Stimulated activated CD8-positive, alpha-beta memory T cell treated with anti-CD3 and anti-CD28 coated beads, Interleukin-4, amount 100 ng/mL, for 48 hours (primary cell): ENCODE measurements at places on chromosomes 7 and 10.

DNA sequence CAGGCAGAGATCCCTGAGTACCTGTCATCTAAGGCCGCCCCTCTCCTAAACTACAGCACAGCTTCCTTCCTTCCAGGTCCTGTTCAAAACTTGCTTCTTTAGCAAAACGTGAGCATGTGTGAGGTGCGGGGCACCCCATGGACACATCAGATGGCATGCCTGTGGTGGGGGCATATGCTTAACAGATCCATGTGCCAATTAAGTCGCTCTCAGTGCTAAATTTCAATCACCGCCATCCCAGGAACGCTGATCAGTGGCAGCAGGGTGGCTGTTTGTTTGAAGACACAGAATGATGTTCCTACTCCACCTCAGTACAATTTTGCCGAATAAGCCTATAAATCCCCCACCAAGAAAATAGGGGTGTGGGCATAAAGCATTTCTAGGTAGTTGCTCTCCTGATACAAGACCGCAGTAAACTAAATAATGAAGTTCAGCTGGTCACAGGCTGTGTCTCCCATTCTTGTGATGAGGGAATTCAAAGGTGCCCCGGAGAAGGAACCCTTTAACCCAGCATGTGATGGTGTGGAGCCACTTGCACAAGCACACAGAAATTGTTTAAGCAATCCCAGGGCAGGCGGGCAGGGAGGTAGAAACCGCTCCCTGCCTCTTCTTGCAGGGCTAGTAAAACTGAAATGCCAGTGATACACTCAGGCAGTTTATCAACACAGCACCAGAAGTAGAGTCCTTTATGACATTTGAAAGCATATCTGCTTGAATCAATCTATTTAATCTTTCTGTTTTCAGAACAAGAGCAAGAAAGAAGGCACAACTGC, 205.7 kb downstream of the SORCS1 start:
- no peak for DNase-seq

DNA sequence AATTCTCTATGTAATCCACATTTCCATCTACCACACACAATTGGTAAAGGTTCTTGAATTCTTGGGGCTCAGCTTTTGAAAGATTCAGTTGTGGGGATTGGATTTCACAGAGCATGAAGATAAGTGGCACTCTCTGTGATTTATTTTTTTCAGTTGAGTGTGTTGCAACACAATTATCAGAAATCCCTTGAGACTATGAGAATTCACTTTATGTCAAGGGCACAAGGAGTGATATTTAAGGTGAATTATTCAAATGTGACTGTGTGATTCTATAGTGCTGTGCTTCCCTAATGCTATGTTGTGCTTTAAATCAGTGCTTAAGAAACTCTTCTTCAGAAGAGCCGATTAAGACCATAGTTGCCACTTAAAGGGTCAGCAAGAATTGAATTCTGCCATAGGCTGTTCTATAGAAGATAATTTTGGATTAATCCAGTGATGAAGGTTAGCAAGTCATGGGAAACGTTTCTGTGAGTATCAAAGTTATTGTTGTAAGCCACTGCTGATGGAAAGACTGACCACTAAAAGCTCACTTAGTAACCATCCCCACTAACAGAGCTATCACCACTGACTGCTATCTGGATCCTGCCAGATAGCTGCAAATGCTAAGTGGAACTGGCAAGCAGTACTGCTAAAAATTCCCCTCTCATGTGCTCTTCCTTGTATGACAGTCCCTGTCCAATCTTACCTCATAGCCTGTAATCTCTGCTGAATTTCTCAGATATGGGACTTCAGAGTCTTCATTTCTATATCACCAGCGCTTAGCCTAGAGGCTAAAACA, 134.0 kb upstream of the SEMA3D start:
- DNase-seq = no peak

DNA sequence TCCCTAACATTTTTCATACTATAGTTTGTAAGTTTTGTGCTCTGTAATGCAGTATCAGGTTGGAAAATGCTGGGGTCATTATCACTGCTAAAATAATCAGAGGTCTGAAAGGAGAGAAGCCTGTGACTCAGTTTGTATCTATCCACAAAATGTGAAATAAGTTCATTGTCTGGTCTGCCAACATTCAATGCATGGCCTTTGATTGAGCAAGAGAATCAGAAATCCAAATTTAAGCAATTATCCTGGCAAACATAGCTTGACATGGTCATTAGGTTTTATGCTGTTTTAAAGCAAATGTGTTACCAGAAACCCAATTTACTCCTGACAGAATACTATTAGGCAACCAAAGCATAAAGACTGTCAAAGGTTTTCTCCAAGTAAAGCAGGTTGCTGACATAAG, 709.7 kb upstream of the SEMA3D start:
- no peak for DNase-seq

- no peak for DNase-seq
Measured at GRCh38 chr10:49287689-49288340, 11.2 kb upstream of the C10orf71 start.

DNA sequence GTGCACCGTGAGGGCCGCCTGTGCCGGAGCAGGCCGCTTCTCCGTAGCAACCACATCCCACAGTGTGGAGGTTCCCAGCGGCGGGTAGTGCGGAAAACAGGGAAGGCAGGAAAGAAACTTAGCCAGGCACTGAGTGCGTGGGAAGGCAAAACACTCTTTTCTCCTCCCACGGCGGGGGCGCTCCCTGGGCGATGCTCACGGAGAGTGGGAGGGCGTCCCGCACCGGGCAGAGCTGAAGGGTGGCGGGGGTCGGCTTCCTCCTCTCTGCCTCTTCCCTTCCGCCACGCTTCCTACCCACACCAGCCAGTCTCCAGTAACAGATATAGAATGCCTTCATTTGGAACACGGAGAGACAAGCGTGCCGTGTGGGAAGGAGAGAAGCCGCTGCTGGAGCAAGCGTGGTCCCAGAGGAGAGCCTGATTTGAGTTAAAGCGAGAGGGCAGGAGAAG, 252.5 kb downstream of the PAXIP1 start:
- no peak for DNase-seq

- no peak for DNase-seq
Measured at GRCh38 chr10:127013691-127014473, 108.7 kb downstream of the DOCK1 start.

GRCh38 chr7:25288556-25289307, 60.4 kb upstream of the NPVF start:
- no peak for DNase-seq

- DNase-seq = no peak
Measured at GRCh38 chr7:103418241-103418640, 27.8 kb downstream of the SLC26A5 start.

- DNase-seq = no peak
Measured at GRCh38 chr10:103111031-103111917, 81.8 kb downstream of the NT5C2 start.

DNA sequence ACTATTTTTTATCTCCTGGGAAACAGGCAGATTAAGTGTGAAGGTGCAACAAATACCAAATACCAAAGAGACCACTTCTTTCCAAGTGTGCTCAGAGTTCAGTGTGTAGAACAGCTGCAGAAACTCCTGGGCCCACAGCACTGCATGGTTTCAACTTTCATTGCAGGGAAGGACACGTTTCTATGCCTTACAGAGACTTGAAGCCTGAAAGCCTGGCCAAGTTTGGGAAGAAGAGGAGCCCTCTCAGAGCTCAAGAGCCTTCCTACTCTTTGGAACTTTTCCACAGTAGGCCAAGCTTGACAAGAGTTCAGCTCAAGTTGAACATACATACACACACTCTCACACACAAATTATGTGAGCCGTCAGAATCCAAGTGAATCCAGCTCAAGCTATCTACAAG, 2.5 kb downstream of the HOXA4 start:
- no peak for DNase-seq

DNA sequence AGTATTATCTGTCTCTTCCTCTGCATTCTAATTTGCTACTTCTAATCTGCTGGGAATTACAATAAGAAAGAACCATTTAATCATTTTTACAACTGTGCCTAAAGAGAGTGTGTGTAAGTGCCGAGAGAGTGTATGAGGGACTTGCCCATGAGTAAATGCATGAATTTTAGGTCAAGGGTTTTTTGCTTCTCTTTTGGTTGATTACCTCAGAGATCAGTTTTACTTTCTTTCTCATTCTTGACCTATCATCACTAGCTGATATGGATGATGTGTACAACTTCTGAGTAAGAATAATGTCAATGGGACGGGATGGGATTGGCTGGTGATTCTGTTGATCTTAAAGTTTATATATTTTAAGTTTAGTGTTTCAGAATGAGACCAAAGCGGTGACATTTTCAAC, 47.8 kb downstream of the IKZF1 start:
- DNase-seq = peak; percentile 34

GRCh38 chr7:105268056-105268455, 120.7 kb downstream of the SRPK2 start:
- no peak for DNase-seq

- DNase-seq = no peak
Measured at GRCh38 chr10:71033396-71033980, 145.1 kb upstream of the PCBD1 start.

- no peak for DNase-seq
Measured at GRCh38 chr7:88280801-88281200, 25.9 kb downstream of the STEAP4 start.

DNA sequence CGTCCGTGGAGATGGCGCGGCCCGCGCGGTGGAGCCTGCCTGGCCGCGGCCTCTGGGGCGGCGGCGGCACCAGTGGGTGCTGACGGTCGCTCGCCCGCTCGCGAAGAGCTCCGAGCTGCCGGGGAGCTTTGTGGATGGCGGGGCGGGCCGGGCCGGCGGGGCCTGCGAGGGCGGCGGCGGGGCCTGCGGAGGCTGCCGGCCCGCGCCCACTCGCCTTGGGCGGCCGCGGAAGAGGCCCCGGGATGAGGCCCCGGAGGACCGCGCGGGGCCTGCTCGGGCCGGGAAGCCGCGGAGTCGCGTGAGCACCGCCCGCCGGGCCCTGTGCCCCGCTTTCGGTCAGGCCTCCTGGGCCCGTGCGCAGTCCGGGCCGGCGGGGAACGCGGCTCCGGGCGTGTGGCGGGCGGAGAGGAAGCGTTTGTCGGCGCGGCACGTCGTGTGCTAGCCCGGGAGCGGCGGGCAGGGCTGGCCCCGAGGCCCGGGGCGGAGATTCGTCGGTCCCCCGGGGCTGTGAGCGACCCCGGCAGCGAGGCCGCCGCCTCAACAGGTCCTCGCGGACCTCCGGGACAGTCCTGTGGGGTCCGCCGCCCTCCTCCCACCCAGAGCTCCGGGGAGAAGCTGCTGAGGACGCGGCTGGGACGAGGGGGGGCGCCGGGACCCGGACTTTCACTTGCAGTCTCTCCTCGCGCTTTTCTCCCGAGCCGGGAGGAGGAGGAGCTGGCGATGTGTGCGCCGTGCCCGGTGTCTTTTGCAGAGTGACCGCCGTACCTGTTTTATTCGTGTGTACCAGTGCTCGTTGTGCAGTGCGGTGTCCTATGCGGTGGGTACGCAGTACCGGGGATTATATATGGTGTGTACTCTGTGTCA, 578 bp downstream of the ZMYND11 start:
- DNase-seq = peak; percentile 74

DNA sequence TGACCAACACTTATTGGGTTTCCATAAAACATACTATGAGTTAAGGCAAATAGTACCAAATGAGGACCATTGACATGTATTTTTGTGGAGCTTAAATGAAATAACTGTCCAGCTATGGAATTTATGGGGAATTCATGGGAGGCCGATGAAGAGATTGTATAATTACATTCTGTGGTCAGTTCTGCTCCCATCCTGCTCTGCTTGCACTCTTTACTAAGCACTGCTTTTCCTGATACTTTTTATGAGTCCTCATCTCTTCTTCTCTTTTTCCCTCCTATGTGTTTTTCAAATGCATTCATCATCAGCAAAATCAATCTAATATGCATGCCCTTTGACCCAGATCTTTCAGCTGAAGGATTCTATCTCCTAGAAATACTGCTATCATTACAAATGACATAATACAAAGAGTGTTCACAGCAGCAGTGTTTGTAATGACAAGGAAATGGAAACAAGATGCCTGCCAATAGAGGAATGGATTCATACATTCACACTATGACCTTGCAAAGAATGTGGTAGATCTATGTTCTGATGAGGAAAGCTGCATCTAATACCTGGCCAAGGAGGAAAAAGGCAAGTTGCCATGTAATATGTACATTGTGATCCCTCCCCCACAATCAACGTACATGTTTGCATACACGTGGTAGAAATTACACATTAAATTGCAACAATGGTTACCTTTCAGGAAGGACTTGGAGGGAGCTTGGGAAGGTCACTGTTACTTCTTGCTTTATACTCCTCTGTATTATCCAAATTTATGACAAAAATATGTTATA, 73.9 kb downstream of the PCGF5 start:
- DNase-seq = no peak

DNA sequence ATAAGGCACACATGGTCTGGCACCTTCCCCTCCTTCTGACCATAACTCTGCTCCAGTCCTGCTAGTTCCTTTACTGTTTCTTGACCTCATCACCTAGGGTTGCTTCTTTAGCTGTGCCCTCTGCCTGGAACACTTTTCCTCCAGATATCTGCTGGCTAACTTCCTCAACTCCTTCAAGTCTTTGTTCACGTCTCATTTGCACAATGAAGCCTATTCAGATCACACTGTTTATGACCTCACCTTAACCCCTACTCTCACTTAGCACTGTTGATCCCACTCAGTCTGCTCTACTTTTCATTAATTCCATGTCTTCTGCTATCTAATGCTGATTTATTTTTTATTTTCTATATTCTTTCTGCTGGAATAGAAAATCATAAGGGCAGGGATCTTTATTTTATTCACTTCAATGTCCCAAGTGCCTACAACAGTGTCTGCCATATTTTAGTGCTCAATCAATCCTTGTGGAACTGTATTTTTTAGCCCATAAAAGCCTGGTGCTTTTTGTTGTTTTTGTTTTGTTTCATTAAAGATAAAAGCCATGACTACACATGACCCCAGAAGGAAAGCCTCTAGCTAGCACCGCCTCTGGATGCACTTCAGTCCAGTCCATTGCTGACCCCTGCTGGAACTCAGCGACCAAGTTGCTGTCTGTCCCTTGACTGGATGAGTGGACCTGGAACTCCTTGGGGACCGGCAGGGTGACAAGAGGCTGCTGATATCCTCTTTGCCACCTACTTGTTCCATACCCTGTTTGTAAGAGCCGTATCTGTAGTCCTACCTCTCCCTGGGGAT, 12.3 kb downstream of the KLF14 start:
- DNase-seq = peak; percentile 38

GRCh38 chr10:127320176-127320575, 123.8 kb upstream of the INSYN2A start:
- no peak for DNase-seq

DNA sequence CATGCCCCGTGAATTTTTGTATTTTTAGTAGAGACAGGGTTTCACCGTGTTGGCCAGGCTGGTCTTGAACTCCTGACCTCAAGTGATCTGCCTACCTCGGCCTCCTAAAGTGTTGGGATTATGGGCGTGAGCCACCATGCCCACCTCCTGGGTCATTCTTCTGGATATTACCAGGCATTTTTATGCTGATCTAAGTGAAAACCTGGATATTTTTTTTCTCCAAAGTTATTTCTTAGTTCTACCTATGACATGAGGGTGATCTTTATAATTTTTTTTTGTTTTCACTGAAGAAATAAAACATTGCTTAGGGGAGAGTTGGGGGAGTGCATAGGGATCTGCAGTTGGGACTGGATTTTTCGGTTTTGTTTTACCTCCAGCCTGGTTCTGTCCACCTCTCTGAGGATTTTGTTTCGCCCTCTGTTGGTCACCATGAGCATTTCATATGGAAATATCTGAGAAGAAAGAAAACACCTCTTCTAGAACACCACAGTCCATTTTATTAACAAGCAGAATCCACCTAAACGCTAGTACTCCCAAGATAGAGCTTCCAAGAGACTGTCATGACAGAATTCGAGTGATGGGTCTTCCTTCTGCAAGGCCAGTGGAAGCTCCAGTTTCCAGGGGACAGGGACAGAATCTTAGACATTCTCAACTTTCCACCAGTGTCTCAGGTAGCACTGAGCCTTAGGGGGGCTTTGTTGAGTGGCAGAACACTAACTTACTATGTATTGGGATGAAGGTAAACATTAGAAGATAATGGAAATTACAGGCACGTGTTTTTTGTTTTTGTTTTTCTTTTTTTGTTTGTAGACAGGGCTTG, 33.4 kb upstream of the AFAP1L2 start:
- DNase-seq = no peak
